ENCODE measurements at places on chromosomes 16 and 17.

- no peak for DNase-seq
These were observed 10.6 kb downstream of the CALCOCO2 start for GRCh38 chr17:48841395-48841831.

- DNase-seq: no peak
These were observed 47.6 kb downstream of the AKAP1 start for GRCh38 chr17:57132663-57133062.

DNA sequence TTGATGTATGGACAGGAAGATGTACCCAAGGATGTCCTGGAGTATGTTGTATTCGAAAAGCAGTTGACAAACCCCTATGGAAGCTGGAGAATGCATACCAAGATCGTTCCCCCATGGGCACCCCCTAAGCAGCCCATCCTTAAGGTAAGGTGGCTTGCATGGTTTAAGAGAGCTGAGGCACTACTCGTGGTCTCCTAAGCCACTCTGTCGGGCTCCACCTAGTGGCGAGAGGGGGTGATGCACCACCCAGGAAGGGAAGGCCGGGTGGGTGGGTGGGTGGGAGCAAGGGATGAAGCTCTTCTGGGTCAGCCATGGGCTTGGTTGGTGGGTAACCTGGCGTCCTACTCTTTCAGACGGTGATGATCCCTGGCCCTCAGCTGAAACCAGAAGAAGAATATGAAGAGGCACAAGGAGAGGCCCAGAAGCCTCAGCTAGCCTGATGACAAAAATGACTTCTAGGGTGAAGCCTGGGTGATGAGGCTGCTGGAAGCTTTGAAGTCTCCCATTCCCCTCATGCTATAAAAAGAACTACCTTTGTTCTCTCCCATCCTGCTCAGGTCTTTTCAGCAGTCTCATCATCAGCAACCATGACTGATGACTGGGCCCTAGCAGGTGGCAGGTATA is 21.5 kb downstream of the GPR179 start:
- no peak for DNase-seq

- DNase-seq: peak; percentile 31
These were observed 323.3 kb downstream of the BCAS3 start for GRCh38 chr17:61000911-61001310.

DNA sequence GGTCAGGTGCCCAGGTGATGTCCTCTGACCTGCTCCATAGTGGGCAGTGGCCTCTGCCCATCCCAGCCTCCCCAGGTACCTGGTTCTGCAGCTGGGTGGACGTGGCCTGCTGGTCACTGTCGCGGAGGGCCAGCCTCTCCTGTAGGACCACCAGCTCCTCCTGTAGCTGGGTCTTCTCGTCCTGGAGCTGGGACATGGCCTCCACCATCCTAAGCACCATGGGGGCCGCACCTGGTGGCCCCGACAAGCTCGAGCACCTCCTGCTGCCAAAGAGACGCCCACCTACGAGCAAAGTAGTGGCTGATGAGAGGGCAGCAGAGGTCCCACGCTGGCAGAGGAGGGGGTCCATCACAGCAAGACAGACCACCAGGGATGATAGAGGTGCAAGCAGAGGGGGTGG is 16.9 kb downstream of the KIFC3 start:
- no peak for DNase-seq

GRCh38 chr16:63617047-63617989 is 1504.5 kb downstream of the CDH11 start:
- no peak for DNase-seq

DNA sequence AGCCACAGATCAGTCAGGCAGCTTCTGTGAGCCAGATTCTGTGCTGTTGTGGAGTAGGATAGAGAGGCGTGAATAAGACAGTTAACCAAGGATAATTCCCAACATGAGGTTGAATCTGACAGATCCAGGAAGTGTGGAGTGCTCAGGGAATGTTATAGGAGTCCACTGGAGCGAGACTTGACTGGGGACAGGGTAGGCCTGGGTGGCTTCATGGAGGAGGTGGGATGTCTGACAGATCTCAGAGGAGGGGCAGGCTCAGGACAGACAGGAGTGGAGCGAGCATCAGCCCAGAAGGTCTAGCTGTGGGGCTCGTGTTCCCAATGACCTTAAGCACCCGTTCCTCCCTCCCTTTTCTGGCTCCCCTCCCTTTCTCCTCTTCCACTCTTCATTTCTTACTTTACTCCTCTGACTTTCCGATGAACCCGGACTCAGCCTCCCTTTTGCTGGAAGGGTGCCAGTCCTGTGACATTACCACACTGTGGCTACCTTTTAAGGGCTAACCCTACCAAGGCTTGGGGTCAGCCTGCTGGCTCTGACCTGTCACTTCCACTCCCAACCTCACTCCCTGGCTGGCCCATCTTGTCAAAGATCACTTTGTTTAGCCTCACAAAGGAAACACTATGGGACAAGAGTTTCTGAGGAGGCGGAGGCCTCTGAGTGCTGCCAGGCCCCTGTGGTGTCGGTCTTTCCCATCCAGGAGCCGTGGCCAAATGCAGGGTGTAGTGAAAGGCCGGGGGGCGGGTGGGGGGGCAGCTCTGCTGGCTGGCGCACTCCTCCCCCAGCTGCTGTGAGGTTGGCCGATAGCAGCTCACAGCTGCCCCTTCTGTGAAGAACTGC is 28.5 kb upstream of the EFCAB13 start:
- DNase-seq: no peak

DNA sequence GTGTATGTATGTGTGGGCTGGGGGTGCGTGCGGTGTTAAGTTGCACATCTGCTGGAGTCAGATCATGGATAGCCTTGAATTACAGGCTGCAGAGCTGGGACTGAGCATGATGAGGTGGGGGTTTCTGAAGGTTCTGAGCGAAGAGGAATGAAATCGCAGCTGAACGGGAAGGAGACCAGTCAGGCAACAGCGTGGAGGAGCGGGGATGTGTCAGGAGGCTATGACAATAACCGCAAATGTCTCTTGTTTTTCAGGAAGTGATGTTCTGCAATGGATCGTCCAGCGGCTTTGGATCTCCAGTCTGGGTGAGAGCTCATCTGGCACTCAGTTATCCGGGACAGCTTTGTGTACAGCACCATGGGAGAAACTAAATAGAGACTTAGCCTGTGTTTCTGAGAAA is 20.9 kb downstream of the RGS9 start:
- DNase-seq: no peak

GRCh38 chr17:65173284-65173793 is 36.2 kb downstream of the RGS9 start:
- DNase-seq: no peak

GRCh38 chr16:28279006-28279405 is 13.3 kb upstream of the SBK1 start:
- no peak for DNase-seq

- no peak for DNase-seq
These were observed 63.6 kb downstream of the VMP1 start for GRCh38 chr17:59771093-59771492.

DNA sequence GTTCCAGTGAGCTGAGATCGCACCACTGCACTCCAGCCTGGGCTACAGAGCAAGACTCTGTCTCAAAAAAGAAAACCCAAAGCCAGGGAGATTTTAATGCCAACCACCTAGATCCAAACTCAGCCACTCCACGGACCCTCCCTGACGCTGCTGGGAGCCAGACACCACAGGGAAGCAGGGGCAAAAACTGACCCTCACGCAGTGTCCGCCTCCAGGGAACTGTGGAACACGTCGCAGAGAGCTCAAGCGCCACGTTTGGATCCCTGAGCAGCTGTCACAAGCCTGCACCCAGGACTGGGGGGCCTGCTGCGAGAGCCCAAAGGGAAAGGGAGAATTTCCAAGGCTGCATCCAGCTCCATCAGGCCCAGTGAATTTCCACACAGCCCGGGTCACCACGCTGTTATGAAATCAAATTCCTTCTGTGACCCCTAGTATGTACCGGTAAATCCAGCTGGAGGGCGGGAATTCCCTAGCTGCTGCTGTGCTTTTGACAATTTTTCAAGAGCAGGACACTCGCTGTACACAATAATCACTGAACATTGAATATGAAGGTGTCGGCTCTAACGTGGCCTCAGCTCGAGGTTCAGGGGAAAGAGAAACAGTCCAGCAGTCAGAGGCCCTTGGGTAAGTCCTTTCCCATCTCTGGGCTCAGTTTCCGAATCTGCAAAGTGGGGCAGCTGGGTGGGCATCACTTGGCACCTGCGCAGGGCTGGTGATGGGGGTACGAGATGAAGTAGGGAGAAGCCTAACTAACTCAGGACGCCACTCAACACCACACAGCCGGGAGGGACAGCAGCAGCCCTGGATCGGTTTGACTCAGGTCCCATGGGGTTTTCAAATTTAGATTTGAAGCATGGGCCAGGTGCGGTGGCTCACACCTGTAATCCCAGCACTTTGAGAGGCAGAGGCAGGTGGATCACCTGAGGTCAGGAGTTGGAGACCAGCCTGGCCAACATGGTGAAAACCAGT is 8.6 kb downstream of the CARHSP1 start:
- DNase-seq: no peak

- DNase-seq: no peak
These were observed 2.7 kb upstream of the TRAF7 start for GRCh38 chr16:2152695-2153506.

DNA sequence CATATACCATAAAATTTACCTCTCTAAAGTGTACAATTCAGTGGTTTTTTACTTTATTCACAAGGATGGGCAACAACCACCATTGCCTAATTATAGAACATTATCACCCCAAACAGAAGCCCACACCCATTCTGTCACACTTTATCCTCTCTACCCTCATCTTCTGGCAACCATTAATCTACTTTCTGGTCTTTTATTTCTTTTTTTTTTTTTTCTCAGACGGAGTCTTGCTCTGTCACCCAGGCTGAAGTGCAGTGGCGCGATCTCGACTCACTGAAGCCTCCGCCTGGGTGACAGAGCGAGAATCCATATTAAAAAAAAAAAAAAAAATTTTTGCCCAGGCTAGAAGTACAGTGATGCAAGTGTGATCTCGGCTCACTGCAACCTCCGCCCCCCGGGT is 90.7 kb upstream of the CLEC18B start:
- DNase-seq: no peak

DNA sequence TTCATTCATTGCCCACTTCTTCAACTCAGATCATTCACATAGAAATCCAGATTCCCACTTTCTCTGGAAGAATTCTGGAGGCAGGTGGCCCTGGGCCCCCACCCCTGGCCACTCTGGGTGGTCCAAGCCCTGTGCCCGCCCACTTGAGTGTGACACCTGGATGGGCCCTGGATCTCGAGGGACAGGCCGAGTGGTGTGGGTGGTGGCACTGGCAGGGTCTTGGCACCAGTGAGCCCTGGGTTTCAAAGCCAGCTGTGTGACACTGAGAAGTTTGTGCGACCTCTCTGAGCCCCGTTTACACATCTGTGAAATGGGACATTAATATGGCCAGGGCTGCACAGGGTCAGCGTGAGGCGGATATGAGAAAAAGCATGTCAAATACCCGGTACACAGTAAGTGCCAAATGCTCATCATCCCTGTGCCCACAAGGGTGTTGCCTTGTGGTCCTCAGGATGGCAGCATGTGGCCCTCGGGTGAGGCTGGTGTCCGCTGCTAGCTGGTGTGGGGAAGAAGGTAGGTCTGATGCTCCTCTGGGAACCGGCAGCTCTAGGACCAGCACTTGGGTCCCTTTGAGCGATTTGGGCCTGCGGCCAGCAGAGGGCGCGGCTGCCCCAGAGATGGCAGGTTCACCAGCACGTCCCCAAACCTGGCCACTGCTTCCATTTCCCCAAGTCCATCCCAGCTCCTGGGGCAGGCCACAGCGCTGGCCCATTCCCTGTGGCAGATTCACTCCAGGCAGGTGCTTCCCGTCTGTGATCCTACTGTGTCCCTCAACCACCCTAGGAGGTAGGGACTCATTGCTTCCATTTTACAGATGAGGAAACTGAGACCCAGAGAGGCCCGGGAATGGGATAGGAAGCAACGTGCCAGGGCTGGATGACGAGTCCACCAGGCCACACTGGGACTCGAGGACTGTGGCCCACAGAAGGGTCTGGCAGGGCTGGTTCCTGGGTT is 3.6 kb downstream of the OSGIN1 start:
- peak; percentile 44 for DNase-seq

GRCh38 chr17:59671386-59671785 is 35.8 kb downstream of the PTRH2 start:
- DNase-seq: no peak

Measured in non-pigmented ciliary epithelial cell (primary cell).